NCI-H1417 (cell line): ENCODE measurements at places on chromosomes 5 and 9.

- DNase-seq: no peak
These were observed 401.8 kb downstream of the ARHGEF28 start for GRCh38 chr5:74027732-74028338.

- DNase-seq: peak; percentile 1
These were observed 54.2 kb downstream of the SLCO4C1 start for GRCh38 chr5:102241809-102242421.

DNA sequence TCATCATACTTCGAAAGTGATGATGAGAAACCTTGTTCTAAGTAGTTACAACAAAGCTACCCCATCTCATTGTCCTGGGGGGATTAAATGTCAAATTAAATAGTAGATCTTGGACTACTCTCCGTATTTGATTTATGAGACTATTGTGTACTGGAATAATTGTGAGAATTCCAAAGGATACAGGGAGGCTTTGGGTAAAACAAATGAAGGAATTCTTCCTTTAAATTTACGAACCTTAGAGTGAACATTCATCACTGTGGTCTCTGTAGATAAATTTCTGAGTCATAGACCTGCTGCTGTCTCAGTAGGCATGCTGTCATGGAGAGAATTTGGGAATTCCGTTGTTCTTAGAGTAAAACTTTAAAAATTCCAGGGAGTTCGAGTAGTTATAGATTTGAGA, 836.2 kb downstream of the DNAH5 start:
- DNase-seq: no peak

DNA sequence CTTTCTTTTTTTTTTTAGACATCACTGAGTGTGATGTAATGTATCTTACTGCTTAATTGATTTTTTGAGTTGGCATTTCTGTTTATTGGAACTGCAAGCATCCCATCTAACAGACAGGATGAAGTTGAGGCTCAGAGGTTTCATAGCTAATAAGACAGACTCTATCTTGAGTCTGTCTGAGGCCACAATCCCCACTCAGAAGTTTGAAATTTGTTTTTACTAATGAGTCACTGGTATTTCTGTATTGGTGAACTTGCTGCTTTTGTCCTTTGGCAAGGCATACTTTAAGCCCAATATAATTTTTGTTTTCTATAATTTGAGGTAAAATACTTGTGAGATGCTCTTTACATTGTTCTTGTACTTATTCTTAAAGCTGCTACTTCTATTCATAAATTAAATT, 491.2 kb downstream of the PSAT1 start:
- no peak for DNase-seq

- no peak for DNase-seq
These were observed 2.6 kb downstream of the CCDC125 start for GRCh38 chr5:69329905-69330489.

- DNase-seq: no peak
These were observed 48.8 kb downstream of the FBXO4 start for GRCh38 chr5:41973887-41974286.
